Gastroesophageal sphincter (tissue), 4 donors: ENCODE measurements at places on chromosomes 2 and 18.
A peak's percentile ranks its signal among the peaks of the same experiment; 100 is the strongest.

- no peak for ATAC-seq
Observed at GRCh38 chr18:22203536-22204213, 34.3 kb downstream of the GATA6 start.

- no peak for ATAC-seq
Observed at GRCh38 chr2:110838657-110839384, 106.4 kb downstream of the ACOXL start.

- no peak for ATAC-seq
Observed at GRCh38 chr2:64721320-64721623, 67.6 kb upstream of the SERTAD2 start.

GRCh38 chr18:48228301-48228715, 180.9 kb downstream of the ZBTB7C start:
- ATAC-seq, result peak; percentile 85

DNA sequence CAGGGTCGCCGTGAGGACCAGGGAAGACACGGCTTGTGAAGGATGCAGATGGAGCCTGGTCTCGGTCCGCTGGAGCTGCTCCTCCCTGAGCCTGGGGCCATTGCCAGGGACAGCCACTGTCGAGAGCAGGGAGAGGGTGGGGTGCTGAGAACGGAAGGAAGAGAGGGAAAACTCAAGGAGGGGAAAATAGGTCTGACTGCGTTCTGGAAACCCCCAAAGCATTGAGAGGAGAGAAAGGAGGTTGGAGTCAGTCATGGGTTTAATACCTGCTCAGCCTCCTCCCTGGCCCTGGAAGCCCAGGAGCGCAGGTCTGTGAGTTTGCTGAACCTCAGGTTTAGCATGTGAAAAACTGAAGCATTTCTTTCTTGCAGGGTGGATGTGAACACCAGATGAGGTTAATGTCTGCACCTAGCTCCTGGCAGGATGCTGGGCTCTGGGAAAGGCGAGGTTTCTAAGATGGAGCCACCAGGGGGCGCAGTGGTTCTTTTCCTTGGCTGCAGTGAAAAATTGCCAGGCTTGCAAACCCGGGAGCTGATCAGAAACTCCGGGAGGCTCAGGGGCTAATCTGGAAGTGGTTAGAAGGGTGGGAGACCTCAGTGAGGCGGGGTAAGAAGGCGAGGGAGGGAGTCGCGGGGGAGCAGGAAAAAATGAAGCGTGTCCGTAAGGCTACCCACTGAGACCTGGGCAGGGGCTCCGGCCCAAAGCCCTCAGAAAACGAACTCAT, 33.6 kb upstream of the RNF149 start:
- ATAC-seq, result no peak

GRCh38 chr18:65411061-65411460, 339.8 kb upstream of the CDH7 start:
- ATAC-seq, result no peak

DNA sequence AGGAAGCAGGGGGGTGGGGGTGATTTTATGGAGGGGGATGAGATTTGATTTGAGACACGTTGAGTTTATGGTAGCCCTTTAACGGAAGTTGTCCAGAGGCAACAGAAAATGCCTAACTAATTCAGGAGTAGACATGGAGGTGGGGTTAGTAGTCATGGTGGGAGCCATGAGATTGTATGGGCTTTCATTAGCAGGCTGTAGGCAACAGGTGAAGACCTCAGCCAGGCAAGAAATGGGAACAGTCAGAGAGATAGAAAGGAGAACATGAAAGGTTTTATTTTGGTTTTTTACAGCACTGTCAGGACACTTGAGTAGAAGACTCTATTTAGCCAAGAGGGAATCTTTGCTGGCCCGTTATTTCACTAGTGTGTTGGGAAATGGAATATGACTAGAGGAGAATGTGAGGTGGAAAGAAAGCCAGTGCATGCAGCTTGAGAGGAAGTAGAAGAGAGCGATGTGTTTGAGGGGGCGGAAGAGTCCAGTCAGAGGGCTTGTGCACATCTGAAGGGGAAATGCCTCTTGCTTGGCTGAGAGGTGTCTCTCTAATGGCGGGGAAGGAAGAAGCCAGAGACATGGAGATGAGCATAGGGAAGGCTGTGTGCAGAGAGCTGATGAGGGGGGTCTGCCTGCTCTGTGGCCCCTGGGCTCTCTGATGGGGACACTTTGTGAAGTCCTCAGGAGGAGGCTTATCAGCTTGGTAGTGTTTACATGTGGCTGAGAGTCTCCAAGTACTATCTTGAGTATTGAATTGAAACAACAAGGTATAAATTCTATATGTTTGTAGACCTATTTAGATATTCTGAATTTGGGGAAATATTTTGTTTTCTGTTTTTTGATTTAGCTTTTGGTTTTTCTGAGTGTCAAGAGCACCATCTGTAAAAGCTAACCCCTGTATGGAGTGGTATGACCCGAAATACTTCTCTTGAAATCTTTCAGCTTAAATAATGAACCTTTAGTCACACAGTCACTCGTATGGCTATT, 66.9 kb upstream of the ITM2C start:
- ATAC-seq, result peak; percentile 22

DNA sequence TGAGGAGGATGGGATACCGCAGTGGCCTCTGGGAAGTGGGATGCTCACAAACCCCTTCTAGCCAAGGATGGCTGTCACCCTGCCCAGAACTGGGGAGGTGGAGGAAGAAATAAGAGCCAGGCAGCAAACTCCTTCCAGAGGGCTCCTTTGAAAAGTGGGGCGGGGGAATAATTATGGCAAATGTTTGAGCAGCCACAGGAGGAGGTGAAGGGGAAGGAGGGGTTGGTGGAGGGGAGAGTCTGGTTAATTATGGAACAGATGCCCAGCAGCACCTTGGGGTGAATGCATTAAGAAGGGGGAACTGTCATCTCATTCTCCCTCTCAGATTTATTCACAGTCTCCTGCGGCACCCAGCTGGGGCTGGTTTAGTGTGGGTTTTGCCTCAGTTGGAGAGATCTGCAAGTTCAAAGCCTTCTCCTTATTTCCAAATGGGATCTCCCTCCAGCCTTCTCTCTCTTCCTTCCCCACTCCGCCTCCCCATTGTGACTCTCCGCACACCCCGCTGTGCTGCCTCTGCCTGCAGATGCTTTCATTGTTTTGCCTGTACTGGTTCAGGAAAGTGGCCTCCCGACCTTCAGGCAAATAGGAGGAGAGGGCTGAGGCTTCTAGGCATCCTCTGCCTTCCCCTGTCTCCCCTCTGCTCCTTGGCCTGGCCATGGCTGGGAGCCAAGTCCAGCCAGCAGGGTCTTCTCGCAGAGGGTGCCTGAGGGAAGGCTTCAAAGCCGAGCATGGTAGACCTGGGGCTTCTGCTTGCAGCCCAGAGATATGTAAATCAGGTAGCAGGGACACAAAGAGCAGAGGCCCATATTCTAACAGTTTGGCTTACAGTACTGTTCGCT, 457.2 kb upstream of the MEX3C start:
- ATAC-seq, result no peak

DNA sequence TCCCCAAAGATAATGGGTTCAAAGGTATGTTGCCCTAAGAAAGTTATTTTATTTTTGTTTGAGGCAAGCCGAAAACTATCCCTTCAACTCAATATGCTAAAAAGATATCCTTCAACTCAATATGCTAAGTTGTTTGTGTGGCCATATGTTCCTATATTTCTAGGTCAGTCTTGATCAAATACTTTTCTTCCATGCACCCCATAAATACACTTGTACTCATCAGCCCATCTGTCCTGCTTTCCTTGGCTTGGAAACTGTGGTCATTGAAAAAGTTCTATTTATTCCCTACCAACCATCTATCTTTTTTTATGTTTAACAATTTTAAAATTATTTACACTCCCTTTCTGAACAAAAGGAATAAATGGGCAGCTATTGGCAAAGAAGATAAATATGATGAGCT, 447.7 kb downstream of the NRXN1 start:
- ATAC-seq, result no peak

DNA sequence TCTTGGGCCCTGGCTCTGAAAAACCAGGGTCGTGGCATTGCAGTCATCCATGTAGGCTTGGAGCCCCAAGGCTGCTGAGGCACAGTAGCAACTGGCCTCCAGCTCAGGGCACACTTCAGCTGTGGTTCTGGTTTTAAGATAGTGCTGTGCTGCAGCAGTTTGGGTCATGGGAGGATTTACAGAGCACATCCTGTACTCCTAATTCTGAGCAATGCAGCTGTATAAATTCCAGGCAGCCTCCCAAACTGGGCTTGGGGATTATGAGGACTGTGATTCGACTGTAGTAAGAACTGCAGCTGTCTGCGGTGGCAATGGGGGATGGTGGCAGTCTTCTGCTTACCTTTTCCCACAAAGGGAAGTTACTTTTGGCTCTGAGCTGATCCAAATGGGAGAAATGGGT, 536.3 kb upstream of the GCFC2 start:
- no peak for ATAC-seq

- no peak for ATAC-seq
Observed at GRCh38 chr2:31402388-31402787, 12.2 kb downstream of the XDH start.

- no peak for ATAC-seq
Observed at GRCh38 chr2:8501061-8501720, 180.7 kb upstream of the ID2 start.

DNA sequence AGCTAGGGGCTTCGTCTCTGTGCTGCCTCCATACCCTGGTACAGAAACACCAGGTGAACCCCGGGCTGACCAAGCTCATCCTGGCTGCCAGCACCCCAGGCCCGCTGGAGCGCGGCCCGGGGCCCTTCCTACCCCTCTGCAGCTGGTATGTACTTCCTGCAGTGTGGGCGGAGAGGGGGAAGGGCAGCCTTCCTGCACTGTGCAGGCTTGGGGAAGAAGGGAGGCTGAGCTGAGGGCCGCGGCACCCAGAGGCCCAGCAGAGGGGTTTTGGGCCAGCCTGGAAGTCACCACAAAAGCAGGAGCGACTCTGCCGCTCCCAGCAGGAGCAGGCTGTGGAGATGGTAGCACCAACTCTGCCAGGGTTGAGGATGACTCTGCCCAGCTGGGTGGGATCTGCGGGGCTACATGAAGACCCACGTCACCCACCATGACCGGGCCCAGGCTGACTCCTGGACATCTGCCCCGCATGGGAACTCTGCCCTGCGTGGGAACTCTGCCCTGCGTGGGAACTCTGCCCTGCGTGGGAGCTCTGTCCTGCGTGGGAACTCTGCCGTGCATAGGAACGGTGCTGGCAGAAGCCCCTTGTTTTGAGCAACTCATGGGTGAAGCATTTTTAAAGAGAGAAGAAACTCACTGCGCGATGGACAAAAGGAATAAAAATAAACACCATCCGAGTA, 273.3 kb downstream of the NDUFA10 start:
- no peak for ATAC-seq

DNA sequence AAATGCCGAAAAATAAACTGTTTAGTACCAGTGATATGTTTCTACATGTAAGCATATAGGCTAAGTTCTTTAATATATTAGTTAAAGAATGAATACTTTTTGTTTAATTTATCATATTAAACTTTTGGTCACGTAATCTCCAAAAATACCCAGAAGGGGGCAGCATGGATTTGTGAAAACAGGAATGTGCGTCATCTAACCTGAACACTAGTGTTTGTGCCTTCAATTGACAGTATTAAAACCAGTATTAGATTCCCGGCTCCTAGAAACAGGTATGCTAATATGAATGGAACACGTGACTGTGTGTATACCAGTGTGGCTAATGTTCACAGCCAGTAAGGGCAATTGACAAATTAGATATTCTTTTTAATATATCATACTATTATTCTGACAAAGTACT, 51.8 kb downstream of the WDR7 start:
- no peak for ATAC-seq

GRCh38 chr18:8063733-8064132, 496.6 kb downstream of the PTPRM start:
- no peak for ATAC-seq

DNA sequence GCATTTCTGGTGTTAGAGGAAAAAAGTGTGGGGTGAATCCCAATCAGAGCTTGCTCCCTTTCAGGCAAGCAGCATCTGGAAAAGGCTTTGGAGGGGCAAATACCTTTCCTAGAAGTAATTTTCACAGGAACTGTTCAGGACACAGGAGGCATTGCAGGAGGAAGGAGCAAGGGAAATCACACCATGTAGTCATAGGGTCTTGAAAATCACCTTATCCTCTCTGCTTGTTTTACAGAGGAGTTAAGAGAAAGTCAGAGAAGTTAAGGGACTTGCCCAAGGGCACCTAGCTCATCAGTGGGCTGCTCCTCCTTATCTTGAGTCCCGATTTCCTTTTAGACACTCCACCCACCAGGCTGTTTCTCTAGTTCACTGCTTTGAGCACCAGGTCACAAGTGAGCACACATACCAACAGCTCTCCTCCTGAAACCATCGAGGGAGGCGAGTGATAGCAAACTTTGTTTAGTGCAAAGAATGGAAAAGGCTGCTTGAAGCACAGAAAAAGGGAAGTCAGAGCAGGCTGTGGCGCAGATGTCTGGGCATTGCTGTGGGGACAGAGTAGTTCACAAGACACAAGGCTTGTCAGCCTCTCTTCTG, 89.2 kb upstream of the CXCR4 start:
- peak; percentile 43 for ATAC-seq

GRCh38 chr18:36634573-36635216, 194.1 kb downstream of the TPGS2 start:
- no peak for ATAC-seq

GRCh38 chr2:198191651-198192050, 387.3 kb downstream of the PLCL1 start:
- no peak for ATAC-seq

GRCh38 chr18:6728331-6728730, 1.2 kb upstream of the ARHGAP28 start:
- ATAC-seq, result no peak

DNA sequence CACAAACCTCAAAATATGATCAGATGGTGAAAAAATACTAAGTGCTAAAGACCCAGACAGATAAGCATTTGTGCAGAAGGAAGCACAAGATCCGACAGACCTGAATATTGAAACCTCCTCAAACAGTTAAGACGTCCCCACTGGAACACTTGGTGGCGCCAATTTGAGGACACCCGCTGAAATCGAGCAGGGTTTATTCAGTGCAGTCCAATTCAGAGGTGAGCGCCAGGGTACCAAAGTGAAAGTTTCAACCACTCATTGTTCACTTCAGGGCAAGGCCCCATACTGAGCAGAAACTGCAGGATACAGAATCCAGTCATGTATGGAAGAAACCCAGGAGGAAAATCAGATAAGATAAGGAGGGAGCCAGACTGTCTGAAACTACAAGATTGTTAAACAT, 417.6 kb downstream of the LRRTM4 start:
- no peak for ATAC-seq

DNA sequence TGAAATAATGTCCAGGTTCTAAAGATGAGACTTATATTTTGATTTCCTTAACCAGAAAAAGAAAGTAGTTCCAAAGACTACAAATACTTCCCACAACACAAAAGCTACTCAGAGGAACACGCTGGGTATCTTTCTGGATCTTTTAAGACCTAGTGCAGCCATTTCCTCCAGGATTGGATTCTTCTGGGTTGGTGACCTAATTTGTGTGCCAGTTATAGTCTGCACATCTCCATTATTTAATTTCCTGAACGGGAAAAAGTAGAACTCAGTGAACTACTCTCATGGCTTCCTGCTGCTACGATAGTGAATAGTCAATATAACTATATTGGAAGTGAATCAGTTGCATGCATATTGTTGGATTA, 1.5 kb downstream of the TMEM87B start:
- ATAC-seq, result no peak

GRCh38 chr2:109680523-109681297, 66.5 kb downstream of the SOWAHC start:
- no peak for ATAC-seq
